BJ (cell line): ENCODE measurements at places on chromosomes 6 and 20.

- DNase-seq = no peak
Measured at GRCh38 chr6:166551754-166552495, 34.6 kb downstream of the RAMACL start.

DNA sequence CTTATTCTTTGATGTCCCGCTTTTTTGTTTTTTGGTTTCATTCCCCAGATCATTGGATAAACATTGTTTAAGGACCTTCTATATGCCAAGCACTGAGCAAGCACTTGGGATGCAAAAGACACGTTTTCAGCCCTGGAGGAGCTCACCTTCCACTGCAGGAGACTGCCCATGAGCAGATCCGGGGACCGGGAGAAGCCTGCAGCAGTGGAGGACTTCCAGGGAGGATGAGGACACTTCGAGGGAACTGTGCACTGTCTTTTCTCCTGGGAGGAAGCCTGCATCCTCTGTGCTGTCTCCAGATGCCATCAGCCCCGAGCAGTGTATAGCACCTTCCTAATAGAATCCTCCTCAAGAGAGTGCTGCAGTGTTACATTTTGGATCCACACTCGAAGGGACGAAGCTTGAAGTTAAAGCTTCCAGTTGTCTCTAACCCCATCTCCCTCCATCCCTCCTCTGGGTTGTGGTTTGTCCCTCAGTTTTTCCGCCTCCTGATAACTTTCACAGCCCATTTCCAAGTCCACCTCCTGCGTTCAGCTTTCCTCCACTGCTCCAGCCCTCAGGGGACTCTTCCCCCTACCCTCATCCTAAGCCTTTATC is 5.8 kb upstream of the KCNG1 start:
- no peak for DNase-seq

DNA sequence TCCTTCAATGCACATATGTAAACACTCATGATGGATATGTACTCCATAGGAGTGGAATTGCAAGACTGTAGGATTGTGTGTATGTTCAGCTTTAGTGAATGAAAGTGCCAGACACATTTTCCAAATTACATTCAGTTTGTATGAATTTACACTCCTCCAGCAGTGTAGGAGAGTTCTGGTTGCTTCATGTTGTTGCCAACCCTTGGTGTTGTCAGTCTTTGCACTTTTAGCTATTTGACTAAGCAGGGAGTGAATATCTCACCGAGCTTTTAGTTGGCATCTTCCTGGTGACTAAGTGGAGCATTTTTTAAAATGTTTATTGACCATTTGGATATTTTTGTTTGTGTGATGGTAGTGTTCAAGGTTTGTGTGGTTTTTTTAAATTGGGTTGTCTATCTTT is 23.9 kb downstream of the NKX2-4 start:
- DNase-seq = no peak

GRCh38 chr6:25384967-25385366 is 105.8 kb downstream of the CARMIL1 start:
- DNase-seq = no peak

- no peak for DNase-seq
Measured at GRCh38 chr6:127463056-127463455, 3.9 kb upstream of the KIAA0408 start.

DNA sequence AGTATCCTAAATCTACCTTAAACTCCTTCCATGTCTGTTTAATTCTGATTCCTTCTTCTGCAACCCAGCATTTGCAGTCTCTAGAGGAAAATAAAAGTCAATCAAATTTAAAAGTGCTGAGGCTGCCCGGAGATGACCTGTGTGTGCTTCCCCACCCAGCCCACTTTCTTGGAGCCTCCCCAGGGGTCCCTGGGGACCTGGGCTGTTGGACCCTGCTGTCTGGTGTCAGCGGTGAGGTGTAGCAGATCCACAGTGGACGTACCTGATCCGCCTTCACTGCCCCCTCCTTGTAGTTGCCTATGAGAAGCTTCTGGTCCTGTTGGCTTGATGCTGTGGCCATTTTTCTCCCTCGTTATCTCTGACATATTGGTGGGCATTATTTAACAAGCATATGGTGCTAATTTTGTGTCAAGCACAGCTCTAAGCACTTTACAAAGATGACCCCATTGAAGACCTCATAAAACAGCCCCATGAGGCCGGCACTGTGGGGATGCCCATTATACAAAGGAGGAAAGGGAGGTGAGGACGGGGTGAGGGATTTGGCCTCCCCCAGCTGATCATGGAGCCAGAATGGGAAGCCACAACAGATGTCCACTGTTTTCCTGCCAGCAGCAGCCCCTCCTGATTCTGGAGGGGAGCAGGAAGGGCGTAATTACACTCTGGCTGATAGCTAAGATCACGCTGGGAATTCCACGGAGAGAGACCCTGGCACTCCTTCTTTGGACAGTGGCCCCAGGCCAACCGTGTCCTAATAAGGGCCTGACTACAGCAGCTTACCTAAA is 628.2 kb downstream of the CDH26 start:
- no peak for DNase-seq

DNA sequence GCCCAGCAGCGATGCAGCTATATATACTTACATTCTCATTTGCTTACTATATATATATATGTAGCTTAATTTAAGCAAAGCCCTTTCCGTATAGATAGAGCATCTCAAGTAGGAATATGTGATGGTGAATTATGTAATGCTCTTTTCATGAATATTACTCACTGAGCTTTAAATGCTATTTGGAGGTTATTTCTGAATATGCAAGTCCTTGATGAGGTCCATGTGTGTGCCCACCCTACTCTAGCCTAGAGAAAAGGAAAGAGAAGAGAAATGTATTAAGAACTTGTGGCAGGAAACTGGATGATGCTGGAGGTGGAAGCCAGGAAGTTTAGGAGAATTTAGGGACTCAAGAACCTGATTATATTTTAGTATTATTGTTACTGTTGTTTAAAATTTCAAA is 63.2 kb downstream of the PHACTR1 start:
- no peak for DNase-seq

- no peak for DNase-seq
Measured at GRCh38 chr6:79081663-79082062, 3.6 kb upstream of the PHIP start.

DNA sequence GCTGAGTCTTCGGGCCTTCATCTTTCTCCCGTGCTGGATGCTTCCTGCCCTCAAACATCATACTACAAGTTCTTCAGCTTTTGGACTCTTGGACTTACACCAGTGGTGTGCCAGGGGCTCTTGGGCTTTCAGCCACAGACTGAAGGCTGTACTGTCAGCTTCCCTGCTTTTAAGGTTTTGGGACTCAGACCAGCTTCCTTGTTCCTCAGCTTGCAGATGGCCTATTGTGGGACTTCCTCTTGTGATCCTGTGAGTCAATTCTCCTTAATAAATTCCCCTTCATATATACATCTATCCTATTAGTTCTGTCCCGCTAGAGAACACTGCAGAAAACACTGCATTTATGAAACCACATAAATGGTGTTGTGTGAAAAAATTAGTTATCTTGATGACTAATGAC is 13.9 kb upstream of the BCLAF1 start:
- no peak for DNase-seq

DNA sequence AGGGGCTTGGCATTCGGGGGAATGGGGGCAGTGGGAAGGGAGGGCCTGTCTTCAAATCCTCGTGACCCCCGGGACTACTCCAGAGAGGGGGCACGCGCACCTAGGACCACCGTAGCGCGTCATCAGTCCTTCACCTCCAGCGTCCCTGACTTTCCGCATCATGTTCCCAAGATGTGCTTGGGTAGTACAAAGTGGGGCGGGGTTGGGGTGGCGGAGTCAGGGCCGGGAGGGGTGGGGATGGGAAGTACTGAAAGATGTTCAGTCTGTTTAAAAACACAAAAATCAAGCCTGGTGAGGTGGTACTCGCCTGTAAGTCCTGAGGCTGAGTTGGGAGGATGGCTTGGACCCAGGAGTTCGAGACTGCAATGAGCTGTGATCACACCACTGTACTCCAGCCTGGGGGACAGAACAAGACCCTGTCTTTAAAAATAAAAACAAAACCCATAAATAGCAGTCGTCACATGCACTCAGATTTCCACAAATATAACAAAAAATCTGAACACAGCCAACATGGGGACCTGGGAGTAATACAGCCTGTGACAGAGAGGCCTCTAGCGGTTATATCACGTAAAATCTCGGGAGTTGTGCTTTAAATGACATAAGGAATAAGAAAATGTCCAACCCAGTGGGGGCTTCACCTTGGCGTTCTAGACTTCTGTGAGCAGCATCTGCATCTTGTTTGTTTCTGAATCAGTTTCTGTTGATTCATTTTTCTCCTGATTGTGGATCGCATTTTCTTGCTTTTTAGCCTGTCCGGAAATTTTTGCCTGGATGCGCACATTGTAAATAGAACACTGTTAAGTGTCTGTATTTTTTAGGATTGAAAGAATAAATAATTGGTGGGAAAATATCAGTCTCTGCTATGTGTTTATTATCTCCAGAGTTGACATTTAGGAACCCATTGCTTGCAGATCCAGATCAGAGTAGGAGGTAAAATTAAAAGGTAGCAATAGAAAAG is 698 bp upstream of the LRP11 start:
- DNase-seq = no peak

DNA sequence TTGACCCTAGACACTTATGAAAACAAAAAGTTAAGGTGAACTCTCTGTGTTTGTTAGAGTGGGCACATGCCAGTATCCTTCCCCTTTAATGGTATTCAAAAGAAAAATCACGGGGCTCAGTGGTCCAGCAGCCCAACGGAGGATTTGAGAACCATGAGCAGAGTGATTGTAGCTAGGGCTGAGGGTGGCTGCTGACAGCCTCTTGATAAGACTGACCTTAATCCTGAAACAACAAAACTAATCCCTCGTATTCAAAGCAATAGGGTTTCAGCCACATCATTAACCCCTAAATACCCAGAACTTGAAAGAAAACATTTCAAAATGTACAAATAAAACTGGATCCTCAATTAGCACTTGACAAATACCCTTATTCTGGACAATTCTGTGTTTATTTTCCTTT is 95.1 kb downstream of the SNAP25 start:
- no peak for DNase-seq

DNA sequence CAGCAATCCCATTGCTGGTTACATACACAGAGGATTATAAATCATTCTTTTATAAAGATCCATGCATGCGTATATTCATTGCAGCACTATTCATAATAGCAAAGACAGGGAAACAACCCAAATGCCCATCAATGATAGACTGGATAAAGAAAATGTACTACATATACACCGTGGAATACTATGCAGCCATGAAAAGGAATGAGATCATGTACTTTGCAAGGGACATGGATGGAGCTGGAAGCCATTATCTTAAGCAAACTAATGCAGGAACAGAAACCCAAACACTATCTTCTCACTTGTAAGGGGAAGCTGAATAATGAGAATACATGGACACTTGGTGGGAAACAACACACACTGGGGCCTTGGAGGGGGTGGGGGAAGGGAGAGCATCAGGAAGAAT is 529.7 kb downstream of the TBC1D32 start:
- DNase-seq = no peak

DNA sequence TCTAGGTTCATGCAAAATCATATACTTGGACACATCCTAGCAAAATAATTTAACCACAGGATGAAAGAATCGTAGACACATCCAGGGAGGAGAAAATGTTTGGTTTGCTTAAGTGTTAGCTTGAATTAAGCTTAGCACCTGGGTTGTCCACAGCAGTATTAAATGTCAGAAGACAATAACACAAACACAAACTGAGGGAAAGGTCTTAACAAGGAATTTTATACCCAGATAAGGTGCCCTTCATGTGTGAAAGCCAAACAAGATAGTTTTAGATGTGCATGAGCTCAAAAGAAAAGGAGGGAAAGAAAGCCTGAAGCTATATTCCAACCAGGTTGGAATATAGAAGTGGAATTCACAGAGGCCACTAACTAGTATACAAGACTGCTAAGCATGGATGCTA is 49.1 kb downstream of the SLC23A2 start:
- no peak for DNase-seq

GRCh38 chr6:55652429-55652828 is 73.4 kb upstream of the HMGCLL1 start:
- DNase-seq = no peak

DNA sequence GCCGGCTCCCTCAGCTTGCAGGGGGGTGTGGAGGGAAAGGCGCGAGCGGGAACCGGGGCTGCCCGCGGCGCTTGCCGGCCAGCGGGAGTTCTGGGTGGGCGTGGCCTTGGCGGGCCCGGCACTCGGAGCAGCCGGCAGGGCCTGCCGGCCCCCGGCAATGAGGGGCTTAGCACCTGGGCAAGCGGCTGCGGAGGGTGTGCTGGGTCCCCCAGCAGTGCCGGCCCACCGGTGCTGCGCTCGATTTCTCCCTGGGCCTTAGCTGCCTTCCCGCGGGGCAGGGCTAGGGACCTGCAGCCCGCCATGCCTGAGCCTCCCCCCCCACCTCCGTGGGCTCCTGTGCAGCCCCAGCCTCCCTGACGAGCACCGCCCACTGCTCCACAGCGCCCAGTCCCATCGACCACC is 514.5 kb upstream of the GJE1 start:
- no peak for DNase-seq
